ENCODE measurements at places on chromosomes 11 and 22.

DNA sequence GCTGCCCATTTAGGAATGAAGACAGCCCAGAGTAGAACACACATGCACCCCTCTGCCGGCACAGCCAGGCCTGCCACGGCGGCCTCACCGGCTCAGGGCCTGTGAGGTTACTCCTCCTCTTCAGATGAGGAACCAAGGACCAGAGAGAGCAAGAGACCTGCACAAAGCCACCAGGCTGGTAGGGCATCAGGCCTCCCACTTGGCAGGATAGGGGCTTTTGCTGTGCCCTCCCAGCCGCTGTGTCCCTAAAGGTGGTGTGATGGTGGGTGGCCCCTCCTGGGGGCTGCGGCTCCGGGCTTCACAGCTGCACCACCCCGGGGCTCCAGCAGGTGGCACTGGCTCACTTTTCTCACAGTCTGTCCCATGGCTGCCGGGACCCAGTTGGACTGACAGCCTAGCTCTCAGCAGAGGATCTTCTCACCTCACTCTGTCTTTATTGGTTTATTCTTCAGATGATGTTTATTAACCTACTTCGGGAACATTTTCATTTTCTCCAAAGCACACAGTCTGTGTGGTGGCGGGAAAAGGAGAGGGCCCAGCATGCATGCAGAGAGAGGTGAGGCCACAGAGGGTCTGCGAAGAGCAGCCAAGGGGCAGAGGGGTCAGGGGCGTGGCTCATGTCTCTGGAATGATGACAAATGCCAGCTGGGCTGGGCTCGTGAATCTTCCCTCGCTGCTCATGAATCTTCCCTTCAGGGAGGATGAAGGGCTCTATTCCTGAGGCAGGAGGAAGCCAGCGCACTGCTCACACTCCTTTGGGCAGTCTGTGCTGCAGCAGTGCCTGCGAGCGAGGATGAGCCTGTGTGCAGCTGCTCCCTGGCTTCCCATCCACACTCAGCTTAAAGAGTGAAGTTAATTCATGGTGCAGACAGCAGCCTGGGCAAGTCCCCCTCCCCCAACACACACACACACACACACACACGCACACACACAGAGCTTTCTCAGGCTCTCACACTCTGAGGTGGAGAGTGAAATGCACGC, 101.1 kb upstream of the PITPNB start:
- peak; percentile 57 for DNase-seq

DNA sequence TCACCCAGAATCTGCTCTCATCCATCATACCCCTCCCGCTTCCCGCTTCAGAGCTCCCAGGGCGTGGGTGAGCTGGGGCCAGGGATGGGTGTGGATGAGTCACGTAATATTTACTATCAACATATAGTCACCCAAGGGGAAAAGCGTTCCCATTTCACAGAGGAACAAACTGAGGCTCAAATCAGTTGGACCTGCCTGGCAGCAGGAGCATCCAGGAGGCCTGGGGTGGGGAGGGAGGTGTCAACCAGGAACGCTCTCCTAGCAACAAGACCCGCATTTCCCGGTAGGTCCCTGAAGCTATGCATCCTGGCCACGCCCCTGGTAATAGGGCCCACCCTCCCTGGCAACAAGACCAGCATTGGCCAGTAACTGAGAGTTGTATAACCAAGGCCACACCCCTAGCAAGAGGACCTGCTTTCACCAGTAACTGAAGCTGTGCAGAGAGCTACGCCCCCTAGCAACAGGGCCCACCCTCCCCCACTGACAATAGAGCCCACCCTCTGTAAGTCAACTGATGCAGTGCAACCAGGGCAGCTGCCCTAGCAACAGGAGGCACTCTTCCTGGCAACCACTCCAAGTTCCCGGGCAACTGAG, 32.7 kb upstream of the TXNRD2 start:
- no peak for DNase-seq

GRCh38 chr11:2215561-2216399, 44.2 kb upstream of the TH start:
- no peak for DNase-seq

DNA sequence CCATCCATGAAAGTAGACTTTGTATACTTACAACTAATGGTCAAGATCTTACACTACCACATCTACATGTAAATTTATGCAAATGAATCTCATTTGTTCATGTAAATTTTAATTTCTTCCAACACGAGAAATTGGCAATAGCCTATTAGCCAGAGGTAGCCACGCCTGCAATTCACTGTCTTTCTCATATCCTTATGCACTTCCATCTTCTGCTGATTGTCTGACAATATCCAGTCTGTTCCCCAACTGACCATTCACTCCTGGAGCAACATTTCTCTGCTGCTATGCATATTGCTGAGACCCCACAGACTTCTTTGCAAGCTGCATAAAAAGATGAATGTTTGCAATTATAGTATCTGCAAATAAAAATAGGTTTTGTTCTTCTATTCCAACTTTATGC, 2.5 kb downstream of the NNMT start:
- no peak for DNase-seq

- no peak for DNase-seq
Observed at GRCh38 chr11:11440144-11440543, 87.1 kb upstream of the CSNK2A3 start.

DNA sequence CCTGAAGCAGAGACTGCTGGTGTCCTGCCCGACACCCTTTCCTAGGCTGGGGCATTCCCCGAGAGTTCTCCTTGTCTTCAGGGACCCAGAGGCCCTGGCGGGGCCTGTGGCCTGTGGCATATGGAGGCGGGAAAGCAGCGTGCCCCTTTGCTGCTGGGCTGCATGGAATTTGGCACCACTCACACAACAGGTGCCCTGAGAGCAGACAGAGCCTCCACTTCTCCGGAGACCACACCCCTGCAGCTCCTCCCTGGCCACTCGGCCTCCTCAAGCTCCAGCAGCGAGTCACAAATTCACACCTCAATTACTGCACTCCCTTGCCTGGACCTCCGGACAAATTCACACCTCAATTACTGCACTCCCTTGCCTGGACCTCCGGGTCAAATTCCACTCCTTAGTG, 1375.2 kb downstream of the TBC1D22A start:
- no peak for DNase-seq

DNA sequence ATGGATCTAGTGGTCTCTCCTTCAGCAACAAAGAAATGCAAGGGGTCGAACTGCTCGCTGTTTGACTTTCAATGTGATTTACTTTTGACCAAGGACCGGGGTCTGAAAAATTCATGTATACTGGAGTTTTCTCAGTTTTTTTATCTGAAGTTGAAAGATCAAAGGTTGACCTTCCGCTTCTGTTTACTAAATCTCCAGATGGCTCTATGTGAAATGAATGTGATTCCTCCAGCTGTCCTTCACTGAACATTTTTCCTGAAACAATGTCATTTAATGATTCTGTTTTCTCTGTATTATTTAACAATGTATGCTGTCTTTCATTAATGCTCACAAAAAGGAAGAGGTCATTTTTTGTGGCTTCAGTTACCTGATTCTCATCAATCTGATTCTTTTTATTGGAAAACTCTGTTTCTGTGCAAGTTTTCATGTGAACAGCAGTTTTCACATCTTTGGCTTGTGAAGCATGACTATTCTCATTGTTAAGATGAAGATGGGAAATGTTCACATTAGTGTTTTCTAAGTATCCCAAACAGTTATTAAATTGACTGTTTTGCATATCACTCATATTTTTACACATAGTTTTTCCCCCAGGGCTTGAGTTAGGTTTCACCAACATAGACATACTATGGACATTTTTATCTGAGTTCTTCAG, 30.0 kb downstream of the EIF3M start:
- no peak for DNase-seq

DNA sequence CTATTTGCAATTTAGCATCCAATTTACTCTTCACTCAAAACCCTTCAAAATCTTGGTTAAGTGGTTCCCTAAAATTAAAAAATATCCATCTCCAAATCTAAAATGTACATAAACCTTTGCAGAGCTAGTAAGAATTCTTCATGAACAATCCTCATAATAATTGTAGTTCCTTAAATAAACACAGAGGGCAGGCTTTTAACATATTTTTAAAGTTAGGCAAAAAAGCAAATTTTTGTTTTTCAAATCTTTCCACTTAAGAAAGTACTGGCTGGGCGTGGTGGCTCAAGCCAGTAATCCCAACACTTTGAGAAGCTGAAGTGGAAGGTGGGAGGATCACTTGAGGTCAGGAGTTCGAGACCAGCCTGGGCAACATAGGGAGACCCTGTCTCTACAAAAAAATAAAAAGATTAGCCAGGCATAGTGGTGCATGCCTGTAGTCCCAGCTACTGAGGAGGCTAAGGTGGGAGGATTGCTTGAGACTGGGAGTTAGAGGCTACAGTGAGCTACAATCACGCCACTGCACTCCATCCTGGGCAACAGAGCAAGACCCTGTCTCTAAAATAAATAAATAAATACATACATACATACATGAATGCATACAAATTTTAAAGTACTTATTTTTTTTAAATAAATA, 25.1 kb upstream of the PLAAT3 start:
- peak; percentile 30 for DNase-seq

GRCh38 chr22:26648011-26648497, 9.3 kb upstream of the MIAT start:
- no peak for DNase-seq

DNA sequence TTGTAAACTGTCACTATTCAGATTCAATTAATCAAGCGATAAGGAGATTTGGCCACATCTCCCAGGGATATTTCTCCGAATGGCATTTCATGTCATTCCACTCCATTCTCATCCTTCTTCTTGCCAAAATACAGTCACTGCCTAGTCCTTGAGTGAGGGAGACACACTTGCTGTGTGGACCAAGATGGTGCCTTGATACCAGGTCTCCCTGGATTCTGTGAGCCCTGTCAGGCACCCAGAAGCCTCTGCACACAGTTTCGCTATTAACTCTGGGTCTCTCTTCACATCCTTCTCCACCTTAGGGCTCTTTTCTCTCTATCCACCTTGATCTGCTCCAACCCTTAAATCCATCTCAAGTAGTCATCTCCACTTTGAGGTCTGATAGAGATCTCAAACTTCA, 119.9 kb upstream of the LMO1 start:
- DNase-seq = no peak

DNA sequence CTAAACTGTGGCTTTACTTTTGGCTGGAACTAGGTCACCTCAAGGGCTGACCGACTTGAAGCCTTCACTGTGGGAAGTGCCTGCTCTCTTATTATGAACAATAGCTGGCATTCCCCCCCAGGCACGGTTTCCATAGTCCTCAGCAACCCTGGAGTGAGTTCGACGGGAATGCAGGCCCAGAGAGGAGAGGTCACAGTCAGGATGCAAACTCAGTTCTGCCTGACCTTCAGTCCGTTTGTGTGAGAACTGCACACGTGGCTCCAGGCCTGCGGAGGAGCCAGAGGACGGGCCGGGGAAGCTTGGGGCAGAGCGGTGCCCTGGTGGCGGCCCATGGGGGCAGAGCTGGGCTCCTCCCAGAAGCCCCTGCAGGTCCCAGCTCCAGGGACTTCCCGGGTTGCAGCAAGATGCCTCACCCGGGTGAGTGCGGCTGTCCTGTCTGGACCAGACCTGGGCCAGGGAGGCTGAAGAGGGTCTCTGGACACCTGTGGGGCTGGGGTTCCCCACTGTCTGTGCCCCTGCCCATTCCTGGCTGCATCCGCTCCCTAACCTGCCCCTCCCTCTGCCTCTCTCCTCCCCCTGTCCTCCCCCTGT, 17.2 kb downstream of the SLC25A18 start:
- DNase-seq = no peak

DNA sequence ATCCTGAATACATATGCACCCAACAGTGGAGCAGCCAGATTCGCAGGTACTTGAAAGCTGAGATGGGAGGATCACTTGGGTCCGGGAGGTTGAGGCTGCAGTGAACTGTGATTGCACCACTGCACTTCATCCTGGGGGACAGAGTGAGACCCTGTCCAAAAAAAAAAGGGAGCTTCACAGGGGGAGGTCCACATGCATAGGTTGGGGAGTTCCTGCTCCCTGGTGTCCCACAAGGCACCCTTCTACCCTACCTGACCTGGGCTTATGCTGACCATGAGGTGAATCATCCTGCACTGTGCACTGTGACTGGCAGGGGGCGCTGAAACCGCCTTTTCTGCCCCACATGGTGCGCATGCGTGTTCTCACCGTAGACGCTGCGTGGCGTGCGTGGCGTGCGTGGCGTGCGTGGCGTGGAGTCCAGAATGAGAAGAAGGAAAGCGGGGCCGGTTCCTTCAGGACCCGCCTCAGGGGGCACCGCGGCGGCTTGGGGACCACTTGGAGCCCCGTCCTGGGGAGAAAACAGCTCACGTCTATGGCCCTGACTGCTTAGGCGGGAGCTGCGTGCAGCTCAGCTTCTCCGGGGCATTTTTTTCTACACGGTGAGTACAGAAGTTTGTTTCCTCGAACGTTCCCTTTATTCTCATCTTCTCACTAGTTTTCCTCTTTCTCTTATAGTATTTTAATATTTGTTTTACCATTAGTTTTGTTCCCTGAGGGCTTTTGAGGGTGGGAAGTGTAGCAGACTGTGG, 116.6 kb upstream of the GRK3 start:
- peak; percentile 81 for DNase-seq

GRCh38 chr11:128048121-128048520, 539.2 kb downstream of the ETS1 start:
- no peak for DNase-seq

GRCh38 chr11:78149646-78150045, 10.2 kb upstream of the ALG8 start:
- DNase-seq = peak; percentile 76

DNA sequence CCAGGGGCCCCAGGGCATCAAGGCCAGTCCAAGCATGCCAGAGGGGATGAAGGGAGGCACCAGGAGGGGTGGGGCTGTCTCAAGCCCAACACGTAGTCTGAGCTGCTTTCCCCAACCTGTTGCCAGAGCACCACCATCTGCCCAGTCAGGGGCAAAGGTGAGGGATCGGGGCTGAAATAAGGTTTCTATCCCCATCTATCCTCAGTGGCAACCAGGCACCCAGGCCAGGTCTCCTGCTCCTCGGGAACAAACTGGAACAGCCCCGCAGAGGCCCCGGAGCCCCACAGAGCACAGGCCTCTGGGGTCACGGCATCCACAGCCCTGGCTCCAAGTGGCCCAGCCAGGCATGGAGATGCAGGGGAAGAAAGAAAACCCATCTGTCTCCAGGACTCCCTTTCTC, 19.3 kb downstream of the STARD10 start:
- DNase-seq = no peak

DNA sequence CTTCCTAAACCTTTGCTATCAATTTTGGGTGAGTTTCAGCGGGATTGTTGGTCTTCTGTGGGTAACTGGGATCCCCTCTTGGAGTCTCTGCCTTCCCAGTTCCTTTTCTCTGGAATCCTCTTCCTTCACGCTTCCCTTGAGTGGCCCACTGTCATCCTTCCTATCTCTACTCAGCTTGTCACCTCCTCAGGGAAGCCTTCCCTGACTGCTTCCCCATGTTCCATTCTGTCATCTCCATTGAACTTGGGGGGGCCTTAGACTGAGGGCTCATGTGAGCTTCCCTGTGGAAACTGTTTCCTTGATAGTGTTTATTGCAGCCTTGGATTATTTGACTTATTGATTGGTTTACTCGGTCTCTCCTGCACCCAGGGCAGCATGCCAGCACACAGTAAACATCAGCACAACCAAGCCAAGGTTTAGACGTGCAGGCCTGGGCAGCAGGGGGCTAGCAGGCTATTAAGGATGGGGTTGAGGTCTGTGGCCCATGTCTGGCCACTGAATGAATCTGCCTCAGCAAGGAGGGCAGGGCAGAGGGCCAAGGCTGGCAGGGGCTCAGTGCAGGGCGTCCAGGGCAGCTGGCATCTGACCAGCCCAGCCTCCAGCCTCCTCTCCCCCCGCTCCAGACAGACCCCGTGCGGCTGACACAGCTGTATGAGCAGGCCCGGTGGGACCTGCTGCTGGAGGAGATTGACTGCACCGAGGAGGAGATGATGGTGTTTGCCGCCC, 7.2 kb downstream of the TRPT1 start:
- DNase-seq = no peak
